ENCODE measurements at places on chromosomes 6 and 20. TPM values are rescaled to one million over a fixed set of nuclear protein-coding genes. Genes with fewer than 3 reads are reported as not detected.

- DNase-seq, result no peak
- no peaks in the 10 kb centered on the region for H3K36me3 ChIP-seq
- H3K4me1 ChIP-seq, result no peaks in the 10 kb centered on the region
- no peak overlapping the region for H3K27ac ChIP-seq
Observed at GRCh38 chr20:19495905-19496703, 262.0 kb upstream of the RIN2 start.

- no peak overlapping the region for H3K4me3 ChIP-seq
- H3K27ac ChIP-seq, result no peak overlapping the region
- H3K27me3 ChIP-seq, result no peaks in the 10 kb centered on the region
- no peak for DNase-seq
- H3K36me3 ChIP-seq, result no peaks in the 10 kb centered on the region
Observed at GRCh38 chr6:82584194-82584695, 220.6 kb downstream of the TPBG start.

DNA sequence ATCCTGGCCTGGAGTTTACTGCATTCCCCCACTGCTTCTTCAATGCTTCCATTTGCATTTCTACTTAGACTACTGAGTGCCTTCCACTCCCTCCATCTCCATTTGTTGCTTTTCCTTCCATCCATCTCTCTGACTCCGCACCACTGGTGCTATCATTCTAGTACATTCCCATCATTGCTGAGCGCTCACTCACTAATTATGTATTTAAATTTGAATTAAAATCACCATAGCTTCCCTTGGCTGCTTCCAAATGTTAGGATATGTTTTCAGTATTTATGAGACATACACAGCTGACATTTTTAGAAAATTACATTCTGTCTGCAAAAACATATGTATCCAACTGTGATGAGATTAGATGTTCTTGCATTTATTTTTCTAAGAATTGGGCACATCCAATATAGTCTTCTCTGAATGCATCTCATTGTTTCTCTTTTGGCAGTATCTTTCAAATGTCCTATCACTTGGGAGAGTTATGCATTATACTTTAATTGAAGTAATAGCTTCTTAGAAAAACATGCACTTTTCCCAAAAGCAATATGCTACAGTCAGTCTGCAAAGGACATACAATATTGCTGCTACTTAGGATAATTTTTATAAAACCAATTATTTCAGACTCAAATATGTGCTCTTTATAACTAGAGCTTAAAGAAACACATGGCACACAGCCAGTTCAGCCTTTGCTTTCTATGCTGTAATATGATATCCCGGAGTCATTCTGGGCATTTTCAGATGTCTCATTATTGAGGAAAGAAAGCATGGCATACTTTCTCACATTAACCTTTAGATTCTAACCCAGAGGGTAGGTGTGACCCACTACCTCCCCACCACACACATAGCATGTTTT, 12.1 kb upstream of the COL21A1 start:
- no peaks in the 10 kb centered on the region for H3K27me3 ChIP-seq
- no peaks in the 10 kb centered on the region for H3K36me3 ChIP-seq
- H3K4me3 ChIP-seq, result no peak overlapping the region
- no peaks in the 10 kb centered on the region for H3K4me1 ChIP-seq
- DNase-seq, result no peak
- no peak overlapping the region for H3K27ac ChIP-seq

METTL24 gene
- total RNA-seq, result 0.44 TPM

BTNL2 gene
- not detected for total RNA-seq

DYNLRB1 gene
- total RNA-seq, result 107 TPM

- no peaks in the 10 kb centered on the region for H3K36me3 ChIP-seq
- no peaks in the 10 kb centered on the region for H3K4me1 ChIP-seq
- no peak overlapping the region for H3K4me3 ChIP-seq
- DNase-seq, result no peak
Observed at GRCh38 chr20:45157962-45158361, 16.7 kb upstream of the PI3 start.

- H3K4me1 ChIP-seq, result no peaks in the 10 kb centered on the region
- no peak overlapping the region for H3K4me3 ChIP-seq
- no peaks in the 10 kb centered on the region for H3K27me3 ChIP-seq
- no peak overlapping the region for H3K27ac ChIP-seq
Observed at GRCh38 chr6:53498649-53499048, 46.3 kb downstream of the GCLC start.
